Mammary epithelial cell (primary cell): ENCODE measurements at places on chromosomes 16 and 17. TPM values are rescaled to one million over a fixed set of nuclear protein-coding genes. Genes with fewer than 3 reads are reported as not detected.

Gene ATP2A3
- total RNA-seq = 0.05 and 0.19 TPM in 2 replicates

Gene SHPK
- 9.9 and 14.5 TPM in 2 replicates for total RNA-seq

Gene TBC1D3H
- total RNA-seq = not detected

Gene NHLRC4
- not detected in 2 replicates for total RNA-seq

Gene NME2
- 469 TPM for total RNA-seq

Gene CSH2
- total RNA-seq = not detected in 2 replicates

Gene ASPSCR1
- total RNA-seq = 13.3 TPM

Gene TBX6
- total RNA-seq = not detected

Gene CAMKK1
- total RNA-seq = 0.51 and 2.0 TPM in 2 replicates

Gene SMIM22
- not detected for total RNA-seq

Gene VTN
- total RNA-seq = 0.19 TPM in 1 of 2 replicates, not detected in the other

Gene SEPTIN1
- total RNA-seq = 2.0 and 3.4 TPM in 2 replicates

Gene CARD14
- total RNA-seq = 0.66 and 0.67 TPM in 2 replicates

Gene CEP295NL
- total RNA-seq = 0.50 TPM

Gene TP53TG3B
- total RNA-seq = not detected in 2 replicates

Gene GLYR1
- total RNA-seq = 38.0 TPM

Gene KRTAP4-3
- not detected in 2 replicates for total RNA-seq

Gene CHRNE
- total RNA-seq = under 0.01 TPM

Gene KRTAP17-1
- not detected in 2 replicates for total RNA-seq

Gene SECTM1
- 1.8 and 3.5 TPM in 2 replicates for total RNA-seq

Gene LRRC36
- total RNA-seq = not detected

Gene DHRS11
- total RNA-seq = 14.3 TPM

Gene HSD17B2
- 1.6 and 2.4 TPM in 2 replicates for total RNA-seq

Gene METTL22
- 40.9 and 74.4 TPM in 2 replicates for total RNA-seq

Gene SLC16A3
- 180 TPM for total RNA-seq

Gene SHISA6
- not detected in 2 replicates for total RNA-seq

Gene NUPR1
- total RNA-seq = 55.0 TPM

Gene MYO15B
- 5.2 and 7.9 TPM in 2 replicates for total RNA-seq

Gene KCTD5
- total RNA-seq = 47.8 TPM

Gene ASGR1
- total RNA-seq = under 0.01 TPM

Gene KPNA2
- 63.7 TPM for total RNA-seq

Gene GLP2R
- under 0.01 TPM for total RNA-seq

Gene KCTD11
- 29.5 and 43.9 TPM in 2 replicates for total RNA-seq

Gene TBX21
- not detected in 2 replicates for total RNA-seq
